T-helper 9 cell (primary cell): ENCODE measurements at places on chromosomes 7 and 10.

- DNase-seq: peak; percentile 79
These were observed at the start of gene METTL27 for GRCh38 chr7:73842067-73842976. Gene METTL27 (minus strand): TSS chr7:73842516. CDS start chr7:73842140, 376 bp downstream.

DNA sequence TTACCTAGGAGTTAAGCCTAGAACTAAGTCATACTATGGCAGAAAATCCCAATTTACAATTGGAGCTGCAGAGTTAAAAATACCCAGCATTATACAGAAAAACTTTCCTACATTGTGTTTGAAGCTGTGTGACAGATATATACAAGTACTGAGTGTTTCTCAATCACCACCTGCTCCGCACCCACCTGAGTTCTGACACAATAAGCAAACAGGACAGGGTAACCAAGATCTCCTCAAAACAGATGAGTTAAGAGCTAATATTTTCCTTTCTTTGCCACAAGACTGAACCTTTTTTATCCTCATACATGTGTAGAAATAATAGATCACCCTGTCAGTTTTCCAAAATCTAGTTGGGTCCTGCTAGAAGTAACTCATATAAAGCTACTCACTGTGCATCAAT, 186.3 kb downstream of the DOCK4 start:
- DNase-seq: no peak

- no peak for DNase-seq
These were observed 126.7 kb downstream of the WDR11 start for GRCh38 chr10:120977897-120978296.

DNA sequence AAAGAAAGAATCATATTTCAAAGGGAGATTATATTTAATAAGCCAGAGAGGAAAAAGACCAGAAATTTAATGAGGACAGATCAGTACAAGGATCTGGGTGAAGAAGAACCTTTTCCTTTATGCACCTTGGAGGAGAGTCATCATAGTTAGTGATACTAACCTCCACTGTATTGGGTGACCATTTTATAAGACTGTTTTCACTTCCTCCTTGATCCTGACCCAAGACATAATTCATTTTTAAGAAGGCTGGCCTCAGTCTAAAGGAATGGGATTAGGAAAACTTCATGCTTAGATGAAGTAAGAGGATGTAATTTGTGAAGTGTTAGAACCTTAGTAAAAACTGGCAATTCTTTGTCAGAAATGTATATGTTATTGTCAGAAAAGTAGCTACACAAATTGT, 68.6 kb downstream of the ADAM22 start:
- DNase-seq: no peak

DNA sequence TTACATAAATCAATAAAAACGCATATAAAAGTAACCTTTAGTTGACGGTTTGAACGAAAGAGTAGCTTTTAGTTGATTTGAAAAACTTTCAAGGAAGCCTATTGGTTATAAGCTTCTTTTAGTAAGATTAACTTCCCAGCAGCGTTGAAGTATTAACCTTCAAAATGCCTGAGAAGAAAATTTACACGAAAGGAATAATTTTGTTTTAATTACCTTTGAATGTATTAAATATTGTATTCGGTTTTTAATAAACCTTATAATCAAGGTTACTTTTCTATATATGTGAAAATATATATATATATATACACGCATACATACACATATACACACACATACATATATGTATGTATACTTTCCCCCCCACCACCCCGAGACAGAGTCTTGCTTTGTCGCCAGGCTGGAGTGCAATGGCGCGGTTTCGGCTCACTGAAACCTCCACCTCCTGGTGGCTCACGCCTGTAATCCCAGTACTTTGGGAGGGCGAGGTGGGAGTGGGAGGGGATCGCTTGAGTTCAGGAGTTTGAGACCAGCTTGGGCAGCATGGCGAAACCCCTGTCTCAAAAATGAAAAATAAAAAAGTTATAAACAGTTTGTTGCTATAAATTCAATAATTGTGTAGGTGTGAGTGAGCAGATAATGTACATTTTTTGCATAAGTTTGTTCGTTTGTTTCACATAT, 57.6 kb upstream of the EZH2 start:
- peak; percentile 60 for DNase-seq

GRCh38 chr10:16854623-16855022, 37.4 kb upstream of the RSU1 start:
- no peak for DNase-seq

- no peak for DNase-seq
These were observed 659.4 kb downstream of the MAGI2 start for GRCh38 chr7:78794101-78794500.

DNA sequence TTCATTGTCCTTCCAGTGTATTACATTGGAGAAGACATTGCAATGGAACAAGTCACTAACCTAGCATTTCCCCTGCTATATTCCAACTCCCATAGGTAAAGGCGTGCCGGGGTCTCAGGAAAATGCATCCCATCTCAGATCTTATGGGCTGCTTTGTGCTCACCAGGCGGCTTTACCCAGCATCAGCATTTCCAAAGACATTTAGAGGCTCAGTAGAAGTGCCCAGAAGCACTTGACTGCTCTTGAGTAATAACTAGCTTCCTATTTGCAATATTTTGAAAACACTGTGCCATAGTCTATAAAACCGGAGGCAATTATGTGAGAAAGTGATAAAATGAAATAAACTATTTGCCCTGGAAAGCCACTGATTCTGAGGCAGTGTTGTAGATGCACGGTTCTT, 415.0 kb upstream of the NPVF start:
- no peak for DNase-seq

DNA sequence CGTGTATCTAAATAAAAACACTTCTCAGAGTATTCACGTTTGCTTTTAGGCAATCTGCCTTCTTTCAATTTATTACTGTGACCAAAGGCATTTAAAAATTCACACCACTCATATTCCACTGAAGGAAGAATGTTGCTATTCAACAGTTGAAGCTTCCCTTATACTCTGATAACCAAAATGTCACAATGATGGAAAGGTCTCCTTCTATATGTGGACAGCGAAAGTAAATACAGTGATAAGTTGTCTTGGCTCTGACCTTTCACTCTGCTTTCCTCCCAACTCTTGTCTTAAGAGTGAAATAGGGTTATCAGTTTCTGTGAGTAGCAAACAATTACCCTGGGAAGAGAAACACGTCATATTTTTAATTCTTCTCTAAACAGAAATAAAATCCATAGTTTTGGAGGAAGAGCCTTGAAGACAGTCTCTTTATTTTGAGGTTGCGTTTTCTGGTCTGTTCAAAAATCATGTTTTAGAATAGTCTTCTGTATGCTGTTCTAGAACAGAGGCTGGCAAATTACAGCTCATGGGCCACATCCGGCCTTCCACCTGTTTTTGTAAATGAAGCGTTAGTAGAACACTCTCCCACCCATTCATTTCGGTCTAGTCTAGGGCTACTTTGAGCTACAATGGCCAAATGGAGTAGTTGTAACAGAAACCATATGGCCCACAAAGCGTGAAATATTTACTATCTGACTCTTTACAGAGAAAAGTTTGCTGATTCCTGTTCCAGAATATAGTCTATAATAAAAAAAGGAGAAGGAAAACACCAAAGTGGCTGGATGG, 41.3 kb downstream of the ETV1 start:
- DNase-seq: no peak

GRCh38 chr10:123147635-123148413, at the start of gene HMX2:
Gene HMX2 (plus strand): TSS chr10:123148136. CDS start chr10:123148379, 243 bp downstream.
- DNase-seq: no peak
